ENCODE measurements at places on chromosomes 12 and 14. TPM values are rescaled to one million over a fixed set of nuclear protein-coding genes. Genes with fewer than 3 reads are reported as not detected.

DNAJC22 gene
- total RNA-seq = 0.28 TPM

PROX2 gene
- total RNA-seq = not detected

DNA sequence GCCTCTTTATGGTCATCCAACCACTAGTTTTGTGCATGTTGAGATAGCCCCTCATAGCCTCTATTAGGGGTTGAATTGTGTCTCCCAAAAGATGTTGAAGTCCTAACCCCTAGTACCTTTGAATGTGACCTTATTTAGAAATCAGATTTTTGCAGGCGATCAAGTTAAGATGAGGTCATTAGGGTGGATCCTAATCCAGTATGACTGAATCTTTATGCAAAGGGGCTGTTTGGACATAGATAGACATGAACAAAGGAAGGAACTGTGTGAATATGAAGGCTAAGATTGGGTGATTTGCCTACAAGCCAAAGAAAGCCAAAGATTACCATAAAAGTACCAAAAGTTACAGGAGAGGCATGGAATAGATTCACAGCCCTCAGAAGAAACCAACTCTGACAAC, 209.6 kb downstream of the NUAK1 start:
- H3K4me3 ChIP-seq = no peak overlapping the region
- no peaks in the 10 kb centered on the region for H3K36me3 ChIP-seq
- no peak for DNase-seq
- no peaks in the 10 kb centered on the region for H3K4me1 ChIP-seq
- no peaks in the 10 kb centered on the region for H3K27me3 ChIP-seq

DNA sequence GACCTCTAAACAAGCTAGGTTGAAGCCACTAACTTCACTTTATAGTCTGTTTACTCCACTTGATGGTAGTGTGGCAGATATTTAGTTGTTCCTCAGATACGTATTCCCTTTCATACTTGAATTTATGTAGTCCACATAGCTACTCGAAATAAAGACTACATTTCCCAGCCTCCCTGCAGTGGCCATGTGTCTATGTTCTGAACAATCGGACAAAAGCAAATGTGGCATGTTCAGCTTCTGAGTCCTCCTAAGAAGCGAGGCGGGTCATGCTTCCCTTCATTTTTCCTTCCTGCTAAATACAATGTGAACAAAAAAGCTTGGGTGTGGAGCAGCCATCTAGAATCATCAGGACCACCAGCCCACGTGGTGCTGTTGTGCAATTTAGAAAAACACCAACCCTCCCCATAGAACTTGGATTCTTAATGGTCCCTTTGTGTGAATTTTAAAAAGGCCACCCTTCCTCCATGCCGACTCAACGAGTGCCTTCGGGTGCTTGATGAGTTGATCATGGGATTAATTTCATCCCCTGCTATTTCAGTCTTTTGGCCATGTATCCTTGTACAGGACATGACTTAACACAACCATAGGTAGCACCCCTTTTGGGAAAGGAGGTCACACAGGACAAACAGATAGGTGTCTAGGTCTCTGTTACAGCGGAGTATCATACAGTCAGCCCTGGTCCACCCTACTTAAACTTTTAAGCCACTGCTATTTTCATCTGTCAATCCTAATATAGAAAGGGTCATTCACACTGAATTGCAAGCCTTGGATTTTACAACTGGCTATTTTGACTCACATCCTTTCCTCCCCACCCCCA, 60.7 kb downstream of the ZFC3H1 start:
- H3K4me3 ChIP-seq = no peak overlapping the region
- no peak overlapping the region for H3K27ac ChIP-seq
- no peaks in the 10 kb centered on the region for H3K4me1 ChIP-seq
- no peaks in the 10 kb centered on the region for H3K27me3 ChIP-seq
- DNase-seq = no peak

DNA sequence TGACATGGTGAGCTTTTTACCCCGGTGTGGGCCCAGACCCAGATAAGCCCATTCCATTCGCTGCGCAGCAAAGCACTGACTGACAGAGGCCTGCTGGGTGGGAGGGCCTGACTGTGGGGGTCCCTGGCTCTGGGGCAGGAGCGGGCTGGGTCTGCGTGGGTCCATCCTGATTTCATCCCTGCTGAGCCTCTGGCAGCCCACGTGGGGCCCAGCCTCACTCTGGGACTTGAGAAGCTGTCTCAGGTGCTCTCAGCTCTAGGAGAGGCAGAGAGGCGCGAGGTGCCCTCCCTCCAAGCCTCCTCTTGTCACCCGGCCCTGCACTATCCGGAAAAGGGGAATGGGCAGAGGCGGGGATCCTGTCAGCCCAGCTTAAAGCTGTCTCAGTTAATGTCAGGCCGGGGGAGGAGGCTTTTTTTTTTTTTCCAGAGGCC, 927 bp downstream of the ABCB9 start:
- no peaks in the 10 kb centered on the region for H3K27me3 ChIP-seq
- no peaks in the 10 kb centered on the region for H3K36me3 ChIP-seq

DNA sequence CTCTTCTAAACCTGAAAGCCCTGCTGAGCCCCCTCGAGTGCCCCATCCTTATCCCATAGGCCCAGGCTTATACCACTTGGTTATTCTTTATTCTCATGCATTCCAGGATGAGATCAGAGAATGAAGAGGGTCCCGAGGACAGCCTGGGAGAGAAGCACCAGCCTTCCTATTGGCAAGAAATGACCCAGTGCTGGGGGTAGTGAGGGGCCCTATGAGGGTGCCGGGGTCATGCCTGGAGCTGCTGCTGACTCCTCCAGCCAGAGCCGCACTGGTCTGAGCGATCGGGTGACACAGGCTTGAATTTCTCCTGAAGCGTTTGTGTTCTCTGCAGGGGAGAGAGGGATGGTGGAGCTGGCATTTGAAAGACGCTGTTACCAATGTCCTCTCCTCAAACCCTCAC, 18.1 kb downstream of the MORN3 start:
- H3K27me3 ChIP-seq = no peaks in the 10 kb centered on the region
- no peaks in the 10 kb centered on the region for H3K36me3 ChIP-seq
- no peak for DNase-seq
- no peaks in the 10 kb centered on the region for H3K4me1 ChIP-seq
- no peak overlapping the region for H3K27ac ChIP-seq

- H3K4me3 ChIP-seq = no peak overlapping the region
- DNase-seq = no peak
- H3K27ac ChIP-seq = no peak overlapping the region
- no peaks in the 10 kb centered on the region for H3K36me3 ChIP-seq
- no peaks in the 10 kb centered on the region for H3K4me1 ChIP-seq
- H3K27me3 ChIP-seq = no peaks in the 10 kb centered on the region
Observed at GRCh38 chr12:115377230-115377629, 693.3 kb upstream of the TBX3 start.

- H3K36me3 ChIP-seq = no peaks in the 10 kb centered on the region
- H3K27ac ChIP-seq = no peak overlapping the region
- no peaks in the 10 kb centered on the region for H3K27me3 ChIP-seq
- H3K4me3 ChIP-seq = no peak overlapping the region
- no peaks in the 10 kb centered on the region for H3K4me1 ChIP-seq
- no peak for DNase-seq
Observed at GRCh38 chr12:12551115-12551514, 11.5 kb downstream of the DUSP16 start.

- no peaks in the 10 kb centered on the region for H3K36me3 ChIP-seq
- peaks cover 3% of the 10 kb centered on the region for H3K4me1 ChIP-seq
- peak; percentile 76 for DNase-seq
- H3K27ac ChIP-seq = peak within 1 kb of the TSS; percentile 60
- H3K4me3 ChIP-seq = no peak within 1 kb of the TSS
Observed at GRCh38 chr12:116559162-116559935, at the start of gene MAP1LC3B2. TSS of gene MAP1LC3B2 (plus strand) at chr12:116559381. CDS start at chr12:116575943, 16,562 bp downstream.

DNA sequence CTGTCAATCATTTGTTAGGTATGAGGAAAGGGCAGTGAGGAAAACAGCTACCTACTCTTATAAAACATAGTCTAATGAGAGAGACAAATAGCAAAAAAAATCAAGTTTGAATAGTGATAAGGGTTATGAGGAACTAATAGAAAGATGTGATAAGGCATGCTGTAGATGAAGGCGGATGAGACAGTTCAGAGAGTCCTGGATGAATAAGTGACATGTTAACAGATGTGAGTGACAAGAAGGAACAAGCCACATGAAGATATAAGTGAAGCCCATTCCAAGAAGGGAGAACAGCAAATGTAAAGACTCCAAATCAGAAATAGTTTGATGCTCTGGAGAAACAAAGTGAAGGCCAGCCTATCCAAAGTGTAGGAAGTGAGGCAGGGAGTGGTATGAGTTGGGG, 154.1 kb upstream of the SYT10 start:
- H3K4me1 ChIP-seq = no peaks in the 10 kb centered on the region
- DNase-seq = no peak
- no peak overlapping the region for H3K27ac ChIP-seq
- H3K27me3 ChIP-seq = no peaks in the 10 kb centered on the region
- no peaks in the 10 kb centered on the region for H3K36me3 ChIP-seq
